ENCODE measurements at places on chromosomes 1 and 21.

- no peak for DNase-seq
Measured at GRCh38 chr1:72284348-72285073, 2.2 kb upstream of the NEGR1 start.

DNA sequence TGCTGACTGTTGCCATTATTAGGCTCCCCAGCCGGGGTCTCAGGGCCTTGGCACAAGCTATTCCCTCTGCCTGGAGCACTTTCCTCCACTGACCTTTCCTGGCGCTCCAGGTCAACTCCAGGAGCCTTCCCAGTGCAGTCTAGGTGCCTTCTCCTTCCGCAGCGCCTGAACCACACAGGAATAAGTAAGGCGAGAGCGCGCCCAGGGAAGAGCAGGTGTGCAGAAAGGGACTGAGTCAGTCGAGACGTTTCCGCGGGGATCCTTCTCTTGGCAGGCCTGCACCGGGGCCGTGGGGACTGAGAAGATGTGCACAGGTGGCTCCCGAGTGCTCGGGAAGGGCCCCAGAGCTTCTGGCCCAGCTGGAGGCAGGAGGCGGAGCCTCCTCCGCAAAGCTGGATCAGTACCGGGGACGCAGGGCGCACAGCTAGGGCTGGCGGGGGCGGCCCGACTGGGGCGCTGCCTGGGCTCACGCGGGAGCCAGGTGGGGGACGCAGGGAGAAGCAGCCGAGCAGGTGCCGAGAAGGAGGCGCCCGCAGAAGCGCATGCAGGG, 765 bp upstream of the BMP8A start:
- DNase-seq, result no peak

GRCh38 chr1:70318191-70318590, 36.3 kb downstream of the ANKRD13C start:
- no peak for DNase-seq

DNA sequence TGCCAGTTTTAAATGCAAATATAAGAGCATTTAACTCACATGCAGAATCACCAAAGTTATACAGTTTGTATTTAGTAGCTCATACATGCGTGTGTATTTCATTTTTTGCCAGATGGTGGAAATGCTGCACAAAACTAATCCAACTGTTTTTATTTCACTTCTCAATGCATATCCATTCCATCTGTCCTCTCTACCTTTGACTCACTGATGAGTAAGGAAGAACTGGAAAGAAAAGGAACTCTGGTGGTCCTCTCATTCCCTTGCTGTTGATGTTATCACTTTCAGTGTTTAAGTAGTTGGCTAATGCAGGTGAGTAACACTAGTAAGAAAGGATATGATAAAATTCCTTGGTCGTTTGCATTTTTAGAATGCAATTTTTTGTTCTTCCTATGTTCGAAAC, 5.7 kb upstream of the SLC1A7 start:
- DNase-seq, result no peak

DNA sequence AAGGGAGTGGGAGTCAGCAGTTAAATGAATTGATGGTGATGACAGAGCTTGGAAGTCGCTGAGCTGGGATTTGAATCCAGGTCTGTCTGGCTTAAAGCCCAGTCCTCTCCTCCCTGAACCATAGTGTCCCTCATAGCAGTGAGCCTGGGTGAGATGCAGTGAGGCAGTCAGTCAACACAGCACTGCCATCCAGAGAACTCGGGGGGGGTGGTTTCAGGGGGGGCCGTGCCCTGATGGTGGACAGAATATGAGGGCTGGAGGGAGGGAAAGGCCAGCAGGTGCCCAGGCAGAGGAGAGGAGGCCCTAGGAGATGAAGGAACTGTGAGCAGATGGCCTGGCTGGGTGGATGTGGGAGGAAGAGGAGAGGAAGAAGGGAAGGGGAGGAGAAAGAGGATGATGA, 405.6 kb downstream of the PTPRU start:
- DNase-seq, result no peak

GRCh38 chr1:22376001-22376400, 75.7 kb upstream of the ZBTB40 start:
- no peak for DNase-seq

GRCh38 chr1:50308878-50309277, 114.4 kb downstream of the DMRTA2 start:
- DNase-seq, result no peak

DNA sequence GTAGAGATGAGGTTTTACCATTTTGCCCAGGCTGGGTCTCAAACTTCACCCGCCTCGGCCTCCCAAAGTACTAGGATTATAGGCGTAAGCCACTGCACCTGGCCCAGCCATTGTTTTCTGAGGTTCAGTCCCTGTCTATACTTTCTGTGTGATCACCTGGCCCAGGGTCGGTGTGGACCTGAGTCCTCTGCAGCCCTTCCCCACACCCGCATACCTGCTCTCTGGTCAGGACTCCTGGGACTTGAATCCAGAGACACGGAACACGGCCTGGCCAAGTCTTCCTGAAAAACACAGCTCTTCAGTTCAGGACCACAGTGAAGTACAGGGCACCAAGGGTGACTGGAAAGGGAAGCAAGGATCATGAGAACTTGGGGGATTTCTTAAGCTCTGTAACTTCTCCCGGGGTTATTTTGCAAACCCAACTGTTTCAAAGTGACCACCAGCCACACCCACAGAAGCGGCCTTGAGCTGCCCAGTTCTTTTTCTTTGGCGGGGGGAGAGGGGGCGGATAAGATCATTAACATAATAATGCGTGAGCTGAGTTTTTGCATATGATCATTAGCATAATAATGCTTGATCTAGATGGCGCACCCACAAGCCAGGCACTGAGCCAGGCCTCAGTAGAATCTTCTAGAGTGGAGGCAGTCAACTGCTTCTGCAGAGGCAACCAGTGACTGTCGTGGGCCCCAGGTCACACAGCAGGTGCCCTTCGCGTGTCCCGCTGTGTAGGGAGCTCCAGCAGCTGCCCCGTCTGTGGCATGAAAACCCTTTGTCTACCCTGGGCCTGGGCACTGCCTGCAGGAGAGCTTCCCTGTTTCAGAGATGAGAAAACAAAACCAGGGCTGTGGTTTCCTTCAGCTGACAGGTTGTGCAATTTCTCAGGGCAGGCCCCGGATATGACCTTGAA, 1.7 kb upstream of the NADK start:
- no peak for DNase-seq

DNA sequence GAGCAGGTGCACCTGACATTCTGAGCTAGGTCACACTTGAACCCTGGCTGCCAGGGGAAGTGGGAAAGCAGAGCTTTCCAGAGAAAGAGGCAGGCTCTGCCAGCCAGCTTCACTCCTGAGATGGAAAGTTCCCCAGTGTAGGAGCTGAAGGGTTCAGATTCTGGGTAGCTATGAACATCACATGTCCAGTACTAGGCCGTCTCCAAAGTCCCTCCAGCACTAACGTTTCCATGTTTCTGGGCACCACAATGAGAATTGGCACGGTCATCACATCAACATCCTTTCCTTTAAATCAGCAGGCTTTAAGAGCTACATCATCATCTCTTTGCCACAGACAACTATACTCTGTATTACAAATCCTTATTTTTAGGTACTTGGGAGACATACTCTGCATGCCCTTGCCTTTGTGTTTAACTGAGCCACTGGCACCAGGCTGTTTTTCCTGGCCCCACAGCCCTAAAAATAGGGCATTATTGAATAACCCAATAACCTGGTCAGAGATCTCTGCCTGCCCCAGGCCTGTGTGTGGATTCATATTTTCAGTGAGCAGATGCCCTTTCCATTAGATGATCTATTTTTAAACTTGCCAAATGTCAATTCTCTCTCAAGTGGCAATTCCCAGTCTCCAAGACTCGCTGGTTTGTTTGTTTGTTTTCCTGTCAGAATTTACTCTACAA, 35.4 kb upstream of the USP24 start:
- DNase-seq, result no peak

DNA sequence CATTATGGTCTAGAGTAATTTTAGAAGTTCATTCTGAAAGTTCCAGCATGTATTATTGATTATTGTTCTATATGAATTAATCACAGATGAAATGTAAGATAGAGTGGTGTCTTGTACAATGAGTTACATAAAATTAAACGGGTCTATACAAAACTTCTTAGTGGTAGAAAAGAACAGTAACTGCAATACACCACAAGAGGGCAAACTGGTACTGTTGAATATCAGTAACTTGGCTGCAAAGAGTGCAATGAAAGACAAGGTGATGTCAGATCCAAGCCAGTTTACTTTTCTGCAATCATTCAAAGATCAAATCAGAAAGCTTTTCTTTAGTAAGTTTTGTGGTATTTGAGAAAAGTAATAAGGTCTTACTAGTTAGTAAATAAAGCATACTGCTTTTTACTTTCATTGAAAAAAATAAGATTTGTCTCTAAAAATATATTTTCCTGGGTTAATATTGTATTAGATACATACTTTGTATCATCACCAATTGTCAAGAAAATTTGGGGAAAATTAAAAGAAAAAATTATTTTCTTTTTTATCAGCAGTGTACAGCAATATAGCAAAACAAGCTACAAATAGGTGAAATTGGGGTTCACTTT, 66.4 kb upstream of the BTG3 start:
- DNase-seq, result no peak

DNA sequence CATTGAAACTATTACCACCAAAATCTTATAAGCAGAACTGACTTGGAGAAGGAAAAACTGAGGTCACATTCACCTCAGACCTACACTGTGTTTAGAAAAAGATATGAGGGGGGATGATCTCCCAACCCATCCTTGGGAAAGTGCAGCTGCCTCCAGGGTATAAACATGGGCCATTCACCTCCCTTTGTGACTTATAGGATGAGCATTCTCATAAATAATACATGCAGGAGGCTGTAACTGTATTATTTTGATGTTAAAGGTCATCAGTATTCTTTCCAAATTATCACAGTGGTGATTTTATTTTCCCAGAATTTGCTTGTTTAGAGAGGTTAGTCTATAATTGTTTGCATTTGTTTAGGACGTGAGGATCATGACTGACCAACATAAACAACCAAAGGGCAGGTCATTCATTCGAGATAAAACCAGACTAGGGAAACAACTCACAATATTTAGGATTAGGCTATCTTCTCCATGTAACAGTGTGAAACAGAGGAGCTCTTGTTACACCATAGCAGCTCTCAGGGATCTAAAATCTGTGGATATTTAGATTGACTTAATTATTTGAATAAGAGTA, 109.2 kb upstream of the NR5A2 start:
- DNase-seq, result no peak

GRCh38 chr1:160755911-160756848, 17.1 kb downstream of the SLAMF7 start:
- no peak for DNase-seq

DNA sequence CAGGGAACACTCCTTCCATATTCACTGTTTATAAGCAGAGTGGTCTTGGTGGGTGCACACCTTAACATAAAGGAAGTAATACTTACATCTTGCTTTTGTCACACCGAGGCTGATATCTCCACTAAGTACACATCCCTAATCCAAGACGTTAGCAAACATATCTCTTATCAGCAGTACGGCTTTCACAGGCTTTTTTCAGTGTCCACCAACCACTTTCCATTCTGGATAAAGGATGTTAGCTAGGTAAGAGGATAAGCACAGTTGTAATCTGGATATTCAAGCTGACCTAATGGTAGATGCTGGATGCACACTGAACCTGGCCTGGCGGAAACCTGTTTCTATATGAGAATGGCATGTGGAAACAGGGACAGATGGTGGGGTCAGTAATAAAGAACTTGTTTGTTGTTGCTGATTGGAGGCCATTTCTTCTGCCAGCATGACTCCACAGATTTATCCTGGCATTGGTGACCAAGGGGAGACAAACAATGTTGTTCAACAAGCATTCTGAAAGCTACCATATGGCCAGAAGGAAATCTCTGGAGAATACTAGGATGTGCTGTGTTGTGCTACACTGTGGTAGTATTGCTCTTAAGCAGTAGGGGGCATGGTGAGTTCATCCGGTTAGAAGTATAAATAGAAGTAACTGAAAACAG, 416.4 kb downstream of the PTBP2 start:
- no peak for DNase-seq

GRCh38 chr1:243496187-243496646, 240.4 kb downstream of the SDCCAG8 start:
- DNase-seq, result no peak

GRCh38 chr1:206005778-206006180, 2.6 kb upstream of the RAB7B start:
- no peak for DNase-seq

DNA sequence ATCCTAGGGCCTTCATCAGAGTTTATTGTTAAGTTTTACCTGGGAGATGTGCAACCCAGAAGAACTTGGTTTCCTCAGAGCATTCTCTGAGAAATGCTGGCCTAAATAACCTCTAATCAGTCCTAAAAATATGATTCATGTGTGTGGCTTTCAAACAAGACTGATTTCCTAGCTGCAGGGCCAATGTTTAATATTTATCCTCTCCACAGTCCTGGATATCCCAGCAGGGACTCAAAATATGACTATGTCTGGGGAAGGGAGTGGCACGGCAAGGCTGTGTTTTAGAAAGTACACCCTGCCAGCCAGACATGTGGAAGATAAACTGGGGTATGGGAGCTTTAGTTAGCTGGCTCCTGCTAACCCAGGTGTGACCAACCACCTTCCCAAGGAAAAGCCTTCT, 26.3 kb downstream of the PLPP3 start:
- DNase-seq, result no peak

DNA sequence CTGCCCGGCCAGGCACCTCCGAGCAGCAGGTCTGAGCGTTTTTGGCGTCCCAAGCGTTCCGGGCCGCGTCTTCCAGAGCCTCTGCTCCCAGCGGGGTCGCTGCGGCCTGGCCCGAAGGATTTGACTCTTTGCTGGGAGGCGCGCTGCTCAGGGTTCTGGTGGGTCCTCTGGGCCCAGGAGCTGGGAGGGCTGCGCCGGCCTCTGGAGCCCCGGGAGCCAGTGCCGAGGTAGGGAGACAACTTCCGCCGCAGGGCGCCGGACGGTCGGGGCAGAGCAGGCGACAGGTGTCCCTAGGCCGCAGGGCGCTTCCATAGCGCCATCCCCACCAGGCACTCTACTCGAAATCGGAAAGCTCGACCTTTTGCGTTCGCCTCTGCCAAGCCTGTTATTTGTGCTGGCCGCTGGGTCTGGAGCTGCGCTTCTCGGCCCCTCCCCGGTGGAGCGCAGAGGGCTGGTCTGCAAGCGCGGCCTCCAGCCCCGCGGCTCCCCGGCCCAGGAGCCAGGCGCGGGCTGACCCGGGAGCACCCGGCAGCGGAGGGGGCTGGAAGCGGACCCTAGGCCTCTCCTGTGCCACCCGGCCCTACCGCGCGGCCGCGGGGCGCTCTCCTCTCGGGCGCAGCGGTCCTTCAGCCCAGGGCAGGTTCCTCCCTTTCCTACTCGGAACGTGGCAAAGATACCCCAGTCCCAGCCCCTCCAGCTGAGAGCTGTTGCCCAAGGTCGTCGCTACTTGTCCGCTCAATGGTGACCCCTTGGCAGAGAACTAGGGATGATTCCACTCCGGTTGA, 2.2 kb downstream of the SIM2 start:
- DNase-seq, result no peak

DNA sequence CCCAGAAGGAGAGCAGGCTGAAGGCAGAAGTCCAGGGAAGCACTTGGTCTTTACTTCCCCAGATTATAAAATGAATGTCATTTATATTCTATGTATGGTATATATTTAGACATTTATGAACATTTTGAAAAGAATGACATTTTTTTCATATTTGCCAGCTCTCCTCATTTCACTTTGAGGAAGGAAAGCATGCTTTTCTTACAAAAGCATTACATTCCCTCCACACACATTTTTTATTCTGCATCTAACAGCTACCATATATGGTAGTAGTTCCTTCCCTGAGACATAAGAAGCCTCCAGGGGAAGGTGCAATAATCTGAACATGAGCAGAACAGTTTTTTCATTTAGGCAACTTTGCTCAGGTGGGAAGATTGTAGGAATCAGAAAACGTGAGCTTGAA, 94.0 kb downstream of the LRRC7 start:
- no peak for DNase-seq

GRCh38 chr1:231855926-231856325, 229.3 kb downstream of the DISC1 start:
- DNase-seq, result no peak
